ENCODE measurements at places on chromosomes 2 and 18.

DNA sequence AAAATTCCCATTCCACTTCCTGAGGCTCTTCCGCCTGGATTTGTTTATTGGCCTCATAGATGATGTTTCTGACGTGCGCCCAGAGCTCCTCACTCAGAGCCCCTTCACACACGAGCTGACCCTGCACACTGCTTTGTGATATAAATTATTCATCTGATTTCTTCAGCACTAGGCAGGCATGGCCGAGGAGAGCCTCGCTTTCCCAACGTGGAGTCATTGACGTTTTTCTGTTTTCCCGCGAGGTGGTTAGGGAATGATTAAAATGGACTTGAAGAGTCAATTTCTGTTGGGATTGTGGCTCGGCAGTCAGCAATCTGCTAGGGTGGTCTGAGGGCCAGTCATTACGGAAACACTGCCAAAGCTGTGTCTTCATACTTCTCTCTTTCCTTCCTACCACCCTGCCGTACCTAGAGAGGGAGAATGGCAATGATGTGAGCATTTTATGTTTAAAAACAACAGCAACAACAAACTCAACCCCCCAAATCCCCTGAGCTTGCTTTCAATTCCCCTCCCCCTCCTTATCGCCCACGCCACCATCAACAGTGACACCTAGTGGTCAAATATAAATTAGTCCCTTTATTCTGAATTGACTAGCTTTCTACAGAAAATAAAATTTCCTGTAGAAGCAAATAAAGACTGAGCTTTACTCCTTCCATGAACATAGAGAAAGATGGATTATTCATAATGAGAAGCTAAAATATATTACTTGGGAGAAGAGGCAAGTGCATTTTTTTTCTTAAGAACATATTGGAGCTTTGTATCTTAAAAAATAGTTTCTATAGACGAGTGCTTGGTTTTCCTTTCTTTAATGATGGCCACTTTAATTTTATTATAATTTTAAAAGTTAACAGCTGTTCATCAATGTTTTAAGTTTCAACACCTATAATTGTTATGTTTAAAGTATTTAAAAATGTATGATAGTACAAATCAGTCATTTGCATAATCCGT is 285.1 kb downstream of the MTX2 start:
- DNase-seq, result no peak

- DNase-seq, result no peak
Observed at GRCh38 chr2:152078023-152078422, 20.8 kb downstream of the CACNB4 start.

DNA sequence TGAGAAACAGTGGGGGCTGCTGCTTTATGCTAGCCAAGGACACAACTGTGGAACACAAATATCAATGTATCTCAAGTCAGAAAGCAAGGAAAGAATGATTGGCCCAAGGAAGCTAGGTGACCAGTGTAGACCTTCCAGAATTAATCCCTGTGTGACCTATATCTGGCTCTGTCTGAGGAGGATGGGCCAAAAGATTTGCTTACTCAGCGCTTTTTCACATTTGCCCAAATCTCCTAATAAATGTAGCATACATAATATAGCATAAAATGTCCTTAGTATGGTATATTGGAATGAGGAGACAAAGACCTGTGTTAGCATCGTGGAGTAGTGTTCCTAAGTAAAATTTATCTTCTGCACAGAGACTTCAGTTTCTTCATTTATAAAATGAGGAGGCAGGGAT is 66.7 kb upstream of the NT5C1B start:
- DNase-seq, result no peak

DNA sequence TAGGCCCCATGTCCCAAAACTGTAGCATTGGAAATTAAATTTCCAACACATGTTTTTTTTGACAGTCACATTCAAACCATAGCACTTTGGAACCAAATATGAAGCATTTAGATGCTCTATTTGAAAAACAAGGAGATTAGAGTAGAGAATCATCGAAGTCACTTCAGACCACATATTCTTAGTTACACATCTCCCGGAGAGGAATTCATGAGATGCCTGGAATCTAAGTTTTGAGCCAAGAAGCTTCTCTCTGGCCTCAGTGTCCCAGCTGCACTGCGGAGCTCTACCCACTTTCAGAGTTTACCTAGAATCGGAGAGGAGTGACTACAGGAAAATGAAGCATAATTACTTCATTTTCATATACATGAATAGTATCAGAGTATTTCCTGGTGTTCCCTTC is 385.9 kb downstream of the TNS1 start:
- DNase-seq, result no peak

- no peak for DNase-seq
Observed at GRCh38 chr2:64457524-64457923, 3.6 kb downstream of the LGALSL start.

GRCh38 chr2:190853531-190854383 is 26.9 kb upstream of the GLS start:
- no peak for DNase-seq

GRCh38 chr2:212147921-212148513 is 390.6 kb downstream of the ERBB4 start:
- DNase-seq, result no peak

DNA sequence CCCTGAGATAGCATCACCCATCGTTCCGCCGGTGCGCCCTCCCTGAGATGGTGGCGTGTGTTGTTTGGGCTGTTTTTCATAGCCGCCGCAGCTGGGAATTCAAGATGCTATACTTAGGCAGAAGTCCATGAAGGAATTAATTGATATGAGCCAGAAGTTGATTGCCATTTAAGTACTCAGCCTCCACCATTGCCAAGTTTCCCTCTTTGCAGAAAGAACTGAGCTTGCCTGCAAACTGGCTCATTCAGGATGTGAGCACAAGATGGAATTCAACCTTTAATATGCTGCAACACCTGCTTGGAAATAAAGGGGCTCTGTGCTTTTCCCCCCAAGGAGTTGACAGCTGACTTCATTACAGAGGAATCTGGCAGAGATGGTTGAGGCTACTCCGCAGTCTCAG is 295.5 kb downstream of the ZNF521 start:
- no peak for DNase-seq

- no peak for DNase-seq
Observed at GRCh38 chr2:11532416-11533055, 1.3 kb upstream of the GREB1 start.
